Iris pigment epithelial cell (primary cell): ENCODE measurements at places on chromosomes 4 and X.
A peak's percentile ranks its signal among the peaks of the same experiment; 100 is the strongest.

- DNase-seq, result peak; percentile 16
These were observed 185.0 kb upstream of the FAM241A start for GRCh38 chr4:111960241-111960667.

DNA sequence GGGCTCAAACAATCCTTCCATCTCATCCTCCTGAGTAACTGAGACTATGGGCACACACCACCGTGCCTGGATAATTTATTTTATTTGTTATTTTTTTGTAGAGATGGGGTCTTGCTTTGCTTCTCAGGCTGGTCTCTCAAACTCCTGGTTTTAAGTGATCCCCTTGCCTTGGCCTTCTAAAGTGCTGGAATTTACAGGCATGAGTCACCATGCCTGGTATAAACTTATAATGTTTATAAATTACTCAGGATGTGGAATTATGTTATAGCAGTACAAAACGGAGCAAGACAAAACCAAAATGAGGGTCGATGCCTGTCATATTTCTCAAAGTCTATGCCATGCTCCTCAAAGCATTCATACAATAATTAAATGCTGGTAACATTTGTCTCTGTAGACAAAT, 29.8 kb upstream of the TEX13C start:
- DNase-seq, result peak; percentile 32

- no peak for DNase-seq
These were observed 730 bp upstream of the TREX2 start for GRCh38 chrX:153446636-153446936.

GRCh38 chrX:36684053-36684452, 324.1 kb upstream of the FAM47C start:
- no peak for DNase-seq

- DNase-seq, result no peak
These were observed 118.8 kb downstream of the CHRNA9 start for GRCh38 chr4:40453912-40454311.

GRCh38 chr4:38411981-38412536, 251.9 kb upstream of the KLF3 start:
- no peak for DNase-seq

DNA sequence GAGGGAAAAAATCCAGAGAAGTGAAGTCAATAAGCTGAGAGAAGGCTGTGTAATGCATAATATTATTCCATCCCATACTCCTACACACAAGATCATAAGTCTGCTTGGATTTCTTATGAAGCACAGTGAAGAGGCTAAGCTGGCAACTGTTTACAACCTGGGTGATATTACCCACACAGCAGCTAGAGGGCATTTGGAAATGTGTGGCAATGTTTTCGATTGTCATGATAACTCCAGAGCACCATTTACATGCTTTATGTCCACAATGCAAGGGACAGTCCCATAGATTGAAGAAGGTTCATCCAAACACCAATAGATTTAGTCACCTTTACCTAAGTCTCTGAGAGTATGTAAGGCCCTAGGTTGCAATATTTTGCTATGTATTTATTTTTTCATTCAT, 412.2 kb downstream of the PPP3CA start:
- DNase-seq, result peak; percentile 10

DNA sequence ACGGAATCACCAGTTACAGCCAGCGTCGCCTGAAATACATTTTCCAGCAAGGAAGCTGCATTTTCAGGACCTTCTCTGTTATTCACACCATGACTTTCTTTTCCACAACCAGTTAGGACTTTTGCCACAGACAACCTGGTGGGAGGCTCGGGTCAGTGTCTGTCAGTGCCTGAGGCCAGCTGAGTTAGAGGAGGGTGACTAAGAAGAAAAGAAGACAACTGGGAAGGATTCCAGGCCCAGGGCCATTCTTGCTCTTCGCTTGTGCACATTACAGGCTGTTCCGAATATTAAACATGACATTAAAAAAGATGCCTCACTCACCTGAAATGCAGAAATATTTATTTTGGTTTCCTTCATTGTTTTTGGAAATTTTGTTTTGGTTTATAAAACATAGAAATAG, 21.4 kb upstream of the CENPU start:
- peak; percentile 71 for DNase-seq

DNA sequence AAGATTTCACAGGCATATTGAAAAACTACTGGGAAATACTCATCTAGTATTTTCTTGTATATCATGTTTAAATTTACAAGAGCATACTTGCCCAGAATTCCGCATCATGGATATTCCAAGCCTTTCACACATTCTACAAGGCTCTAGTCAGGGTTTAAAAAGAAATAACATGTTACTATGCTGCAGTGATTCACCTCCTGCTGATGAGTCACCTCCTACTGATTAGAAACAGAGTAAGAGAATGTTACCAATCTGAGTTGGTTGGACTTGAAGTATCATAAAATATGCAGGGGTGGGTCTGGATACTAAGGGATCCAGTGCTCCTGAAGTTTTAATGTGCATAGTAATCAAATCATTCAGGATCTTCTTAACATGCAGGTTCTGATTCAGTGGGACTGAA, 192.0 kb upstream of the ANK2 start:
- peak; percentile 88 for DNase-seq

DNA sequence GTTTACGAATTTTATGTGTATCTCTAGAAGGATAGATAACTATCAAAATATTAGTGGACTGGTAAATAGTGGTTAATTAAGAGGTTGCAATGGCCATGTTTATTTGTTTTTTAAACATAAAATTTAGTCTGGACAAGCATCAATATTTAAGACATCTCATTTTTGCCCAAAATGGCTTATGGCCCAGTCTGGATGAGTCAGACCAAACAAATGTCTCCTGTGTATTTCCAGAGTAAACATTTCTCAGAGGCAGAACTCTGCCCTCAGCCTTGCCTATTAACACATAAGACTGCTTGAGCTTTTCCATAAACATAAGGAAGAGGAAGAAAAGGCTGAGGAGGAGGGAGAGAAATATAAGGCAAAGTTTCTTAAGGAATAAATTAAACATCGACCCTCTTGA, 277.1 kb upstream of the DIAPH2 start:
- peak; percentile 72 for DNase-seq

GRCh38 chr4:173498023-173498422, 32.0 kb downstream of the HAND2 start:
- DNase-seq, result no peak

GRCh38 chr4:64305565-64306254, 103.5 kb downstream of the TECRL start:
- DNase-seq, result no peak

- DNase-seq, result no peak
These were observed 84.2 kb downstream of the CAMK2D start for GRCh38 chr4:113677325-113677724.

DNA sequence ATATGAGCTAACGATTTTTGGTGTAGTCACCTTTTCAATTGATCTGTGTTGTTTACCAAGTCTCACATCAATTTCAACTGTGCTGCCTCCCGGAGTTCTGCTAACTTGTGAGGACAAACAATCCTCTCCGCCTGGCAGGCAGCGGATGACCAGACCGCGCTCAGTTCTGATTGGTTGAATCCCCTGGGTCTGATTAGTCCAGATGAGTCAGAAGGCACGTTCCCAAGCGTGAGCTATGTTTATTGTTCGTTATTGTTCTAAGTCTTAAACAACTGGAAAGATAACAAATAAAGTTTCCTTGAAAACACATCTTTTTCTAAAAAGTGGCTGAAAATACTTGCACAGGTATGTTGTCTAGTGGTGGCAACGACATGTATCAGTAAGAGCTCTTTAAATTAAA, 37.9 kb upstream of the TRPC3 start:
- DNase-seq, result peak; percentile 55
